RKO (cell line): ENCODE measurements at places on chromosomes 3 and 15.

GRCh38 chr3:64450396-64450956 is 225.2 kb upstream of the PRICKLE2 start:
- DNase-seq = no peak

DNA sequence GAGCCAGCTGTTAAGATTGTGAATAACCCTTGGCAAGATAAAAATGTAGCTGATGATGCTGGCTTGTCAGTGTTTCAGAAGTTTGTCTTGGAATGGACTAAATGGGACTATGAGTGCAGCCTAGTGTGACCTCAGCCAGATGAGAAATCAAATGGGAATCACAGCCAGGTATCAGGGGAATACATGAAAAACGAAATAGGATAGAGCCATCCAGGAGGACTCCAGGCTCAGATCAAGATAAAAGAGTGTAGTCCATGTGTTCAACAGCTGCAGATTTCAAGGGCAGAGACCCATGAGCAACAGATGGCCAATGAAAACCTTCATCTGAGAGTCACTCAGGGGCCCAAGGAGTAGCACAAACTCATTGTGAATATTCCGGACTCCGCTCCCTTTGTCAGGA is 1080.9 kb upstream of the CADM2 start:
- no peak for DNase-seq

DNA sequence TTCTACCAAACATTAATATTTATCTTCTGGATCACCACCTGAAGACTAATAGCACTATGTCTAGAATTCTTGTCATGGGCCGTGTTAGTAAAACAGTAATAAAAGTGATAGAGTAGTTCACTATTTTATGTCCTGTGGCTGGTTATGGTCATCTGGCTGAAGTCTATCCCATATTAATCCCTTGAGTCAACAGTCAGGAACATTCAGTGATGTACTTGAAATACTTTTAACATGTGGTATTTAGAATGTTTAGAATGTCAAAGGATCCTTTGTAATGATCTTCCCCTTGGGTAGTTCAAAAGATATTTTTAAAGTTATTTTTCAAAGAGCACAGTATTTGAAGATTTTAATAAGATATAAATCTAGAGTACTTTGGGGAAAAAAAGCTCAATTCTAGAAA is 117.0 kb downstream of the MBNL1 start:
- no peak for DNase-seq

GRCh38 chr15:35723852-35724251 is 177.9 kb upstream of the DPH6 start:
- DNase-seq = no peak

DNA sequence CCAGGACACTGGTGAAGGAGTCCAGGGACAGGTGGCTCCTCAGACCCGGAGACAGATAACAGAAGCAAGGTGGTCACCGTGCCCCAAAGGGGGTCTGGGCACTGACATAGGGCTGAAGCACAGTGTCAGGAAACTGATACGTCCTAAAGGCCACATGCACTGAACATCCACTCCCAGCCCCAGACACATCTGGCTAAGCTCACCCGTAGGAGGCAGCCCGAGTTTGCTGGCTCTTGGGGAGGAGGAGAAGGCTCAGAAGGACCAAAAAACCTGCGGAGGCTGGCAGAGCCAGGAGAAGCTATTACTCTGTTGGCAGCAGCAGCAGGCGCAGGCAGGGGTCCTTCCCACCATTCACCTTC is 1.2 kb downstream of the CACNA2D2 start:
- no peak for DNase-seq

DNA sequence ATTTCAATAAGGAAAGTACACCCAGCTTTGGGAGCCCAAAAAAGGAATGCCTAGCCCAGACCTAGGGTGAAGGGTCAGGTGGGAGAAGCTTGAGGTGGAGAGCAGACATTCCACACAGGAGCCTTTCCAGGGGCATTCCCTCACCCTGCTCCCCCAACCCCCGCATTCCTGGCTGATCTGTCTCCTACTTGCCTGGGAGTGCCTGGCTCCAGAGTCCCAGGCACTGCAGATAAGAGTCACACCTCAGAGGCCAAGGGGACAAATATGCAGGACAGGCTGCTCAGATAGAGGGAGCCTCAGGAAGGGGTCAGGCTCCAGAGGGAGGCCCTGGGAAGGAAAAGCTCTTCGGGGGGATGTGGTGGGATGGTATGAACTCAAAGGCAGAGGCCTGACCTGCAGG is 20.8 kb upstream of the HCN4 start:
- no peak for DNase-seq

DNA sequence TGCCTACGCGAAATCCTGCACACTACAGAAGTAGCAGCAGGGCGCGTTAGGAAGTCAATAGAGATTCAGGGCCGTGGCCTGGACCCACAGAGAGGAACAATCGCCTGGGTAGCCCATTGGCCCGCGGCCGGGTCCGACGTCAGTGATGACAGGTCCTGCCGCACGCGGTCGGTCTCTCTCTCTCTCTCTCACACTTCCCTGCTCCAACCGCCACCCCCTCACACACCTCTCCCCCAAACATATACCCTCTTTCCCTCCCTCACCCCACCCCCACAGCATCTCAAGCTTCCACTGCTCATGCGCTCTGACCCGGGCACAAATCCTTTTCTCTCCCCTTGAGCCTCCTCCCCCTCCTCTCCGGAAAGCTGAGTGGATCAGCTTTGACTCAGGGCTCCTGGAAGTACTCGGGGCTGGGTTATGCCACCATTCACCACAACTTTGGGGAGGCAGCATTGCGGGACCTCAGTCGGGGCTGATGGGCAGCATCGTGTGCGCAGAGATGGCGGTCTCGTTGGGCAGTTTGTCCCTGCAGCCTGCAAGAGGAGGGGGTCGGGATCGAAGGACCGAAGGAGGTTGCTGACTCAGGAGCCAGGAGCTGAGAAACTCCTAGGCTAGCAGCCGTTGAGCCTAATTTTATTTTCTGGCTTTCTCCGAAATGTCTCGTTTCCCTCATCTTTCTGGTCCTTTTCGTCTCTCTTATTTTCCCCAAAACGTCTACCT is 9.0 kb downstream of the ZIC4 start:
- no peak for DNase-seq

DNA sequence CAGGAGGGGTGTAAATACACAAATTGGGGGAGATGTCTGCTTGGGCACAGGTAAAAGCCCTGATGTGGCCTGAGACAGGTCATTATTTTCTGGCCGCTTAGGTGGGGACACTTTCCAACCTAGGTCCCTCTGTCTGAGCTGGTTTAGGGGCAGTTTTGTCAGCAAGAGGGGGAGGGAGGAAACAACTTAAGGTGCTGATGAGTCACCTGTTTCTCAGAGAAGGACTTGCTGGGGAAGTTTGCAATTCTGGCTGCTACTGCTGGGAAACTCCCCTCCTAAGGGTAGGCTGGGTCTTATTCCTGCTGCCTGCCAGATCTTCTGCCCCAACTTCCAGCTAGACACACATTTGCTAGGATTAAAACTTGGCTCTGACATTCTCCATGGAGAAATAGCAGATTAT is 4.8 kb upstream of the RHOV start:
- DNase-seq = no peak

DNA sequence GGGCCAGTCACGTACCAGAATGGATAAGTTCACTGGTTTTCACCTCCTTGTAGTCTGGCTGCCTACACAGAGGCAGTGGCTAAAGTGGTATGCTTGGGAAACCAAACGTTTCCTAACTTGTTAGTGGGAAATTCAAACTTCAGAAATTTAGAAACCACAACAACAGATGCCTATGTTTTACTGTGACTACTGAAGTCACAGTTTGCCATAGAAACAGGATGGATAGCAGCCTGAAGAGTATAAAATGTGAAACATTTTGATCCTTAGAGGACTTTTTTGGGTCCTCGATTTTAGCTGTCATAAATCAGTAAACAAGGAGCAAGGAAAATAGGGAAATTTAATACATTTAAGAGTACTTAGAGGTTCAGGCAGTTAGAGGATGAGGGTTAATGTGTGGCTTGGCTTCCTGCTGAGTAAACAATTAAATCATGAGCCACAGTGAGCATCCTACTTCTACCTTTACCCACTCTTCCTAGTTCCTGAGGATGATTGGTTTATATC is 48.6 kb downstream of the CMSS1 start:
- DNase-seq = no peak

DNA sequence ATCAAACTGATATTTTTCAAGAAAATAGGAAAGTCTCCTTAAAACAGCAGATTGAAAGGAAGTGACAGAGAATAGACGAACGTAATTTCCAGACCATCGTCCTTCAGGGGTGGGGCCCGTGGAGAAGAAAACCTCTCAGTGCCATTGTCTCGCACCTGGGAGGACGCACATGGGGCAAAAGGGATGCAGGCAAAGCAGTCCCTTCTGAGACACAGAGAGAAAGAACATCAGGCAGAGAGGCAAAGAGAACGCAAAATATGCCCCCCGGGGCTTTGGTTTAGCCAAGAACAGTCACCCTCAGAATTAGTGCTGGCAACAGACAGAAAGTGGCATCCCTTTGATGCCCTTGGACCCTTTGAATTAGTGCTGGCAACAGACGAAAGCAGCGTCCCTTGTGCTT is 37.0 kb downstream of the MUC20 start:
- DNase-seq = no peak

DNA sequence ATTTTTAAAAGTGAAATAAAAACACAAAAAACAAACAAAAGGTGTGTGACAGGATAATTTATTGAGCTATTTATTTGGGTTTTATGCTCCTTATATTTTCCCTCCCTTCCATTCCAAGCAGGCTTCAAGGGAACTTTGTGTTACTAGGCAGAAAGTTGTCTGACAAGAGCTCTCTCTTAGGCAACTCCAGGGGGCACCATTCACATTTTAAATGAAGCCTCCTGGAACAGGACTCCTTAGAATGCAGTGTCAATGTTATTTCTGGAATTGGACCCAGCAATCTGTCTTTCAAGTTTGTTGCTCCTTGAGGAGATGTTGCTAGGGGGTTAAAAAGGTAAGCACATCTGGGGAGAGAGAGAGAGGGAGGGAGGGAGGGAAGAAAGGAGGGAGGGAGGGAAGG is 5.4 kb upstream of the RFX7 start:
- DNase-seq = peak; percentile 51

DNA sequence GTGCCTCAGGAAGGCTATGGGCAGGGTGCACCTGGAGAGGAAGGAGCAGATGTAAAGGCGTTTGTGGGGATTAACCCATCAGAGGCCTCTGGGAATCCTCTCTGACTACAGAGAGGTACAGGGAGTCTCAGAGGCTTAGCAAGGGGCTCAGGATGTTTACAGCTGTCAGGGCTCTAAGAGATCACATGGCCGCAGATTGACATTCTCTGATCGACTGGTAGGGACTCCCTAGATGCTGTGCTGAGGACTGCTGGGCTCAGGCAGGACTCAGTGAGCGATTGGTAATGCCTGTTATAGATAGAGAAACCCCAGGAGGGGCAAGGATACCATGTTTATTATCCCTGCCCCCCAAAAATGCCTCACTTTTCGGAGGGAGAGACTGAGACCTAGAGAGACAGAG is 103.5 kb downstream of the CORO2B start:
- no peak for DNase-seq

GRCh38 chr15:65835447-65835846 is 33.8 kb upstream of the RAB11A start:
- no peak for DNase-seq

DNA sequence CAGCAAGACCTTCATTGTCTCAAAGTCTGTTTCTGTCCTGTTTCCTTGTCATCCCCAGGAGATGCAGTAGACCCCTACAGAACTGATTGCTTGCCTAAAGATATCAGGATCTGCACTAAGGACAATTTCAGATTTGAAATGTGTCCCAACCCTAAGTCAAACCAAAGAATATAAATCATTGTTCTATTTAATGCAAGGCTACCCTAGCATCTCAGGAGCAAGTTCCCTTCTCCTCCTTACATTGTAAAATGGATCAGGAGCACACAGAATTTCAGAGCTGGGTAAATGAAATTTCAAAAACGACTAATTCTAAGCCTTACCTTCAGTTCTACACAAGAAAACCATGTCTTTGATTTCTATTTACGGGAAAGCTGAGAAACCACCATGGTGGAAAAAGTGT is 360.9 kb upstream of the KCNH8 start:
- DNase-seq = no peak

- no peak for DNase-seq
These were observed 273.3 kb downstream of the RPLP1 start for GRCh38 chr15:69725957-69726356.

GRCh38 chr3:130093741-130094391 is 12.2 kb downstream of the ALG1L2 start:
- DNase-seq = no peak

DNA sequence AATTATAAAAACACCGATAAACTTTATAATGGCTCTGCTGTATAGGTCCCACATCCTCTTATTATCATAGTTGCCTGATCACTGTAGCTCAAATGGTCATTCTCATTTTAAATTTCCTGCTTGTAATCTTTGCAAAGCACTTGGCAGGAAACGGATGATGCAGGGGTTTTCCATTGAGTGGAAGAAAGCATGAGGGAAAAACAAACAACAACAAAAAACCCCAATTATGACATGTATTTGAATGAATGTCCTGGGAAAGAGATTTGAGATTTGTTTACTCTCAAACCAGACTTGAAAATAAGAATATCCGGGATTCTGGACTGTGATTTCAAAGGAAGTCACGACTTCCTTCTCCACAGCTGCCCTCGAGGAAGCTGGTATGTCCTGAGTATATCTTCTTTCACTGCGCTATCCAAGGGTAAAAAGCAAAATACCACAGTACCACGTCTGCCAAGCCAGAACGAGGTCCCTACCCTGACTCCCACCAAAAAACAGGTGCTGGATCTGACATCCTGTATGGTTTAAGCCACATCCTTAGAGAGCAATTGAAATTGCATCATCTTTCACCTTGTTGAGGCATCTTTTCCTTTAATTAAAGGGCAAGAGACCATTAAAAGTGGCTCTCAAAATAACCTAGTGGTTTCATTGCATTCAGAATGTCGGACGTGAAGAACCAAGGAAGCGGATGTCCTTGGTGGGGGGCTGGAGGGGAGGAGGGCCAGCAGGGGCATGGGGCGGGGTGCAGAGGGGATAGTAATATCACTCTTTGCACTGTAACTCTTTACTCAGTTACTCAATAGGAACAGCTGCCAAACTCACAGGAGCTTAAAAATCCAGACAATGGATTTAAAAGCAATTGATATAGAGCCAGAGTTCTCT is 13.5 kb upstream of the TIPIN start:
- no peak for DNase-seq

GRCh38 chr3:71589132-71589531 is 5.6 kb upstream of the FOXP1 start:
- no peak for DNase-seq

DNA sequence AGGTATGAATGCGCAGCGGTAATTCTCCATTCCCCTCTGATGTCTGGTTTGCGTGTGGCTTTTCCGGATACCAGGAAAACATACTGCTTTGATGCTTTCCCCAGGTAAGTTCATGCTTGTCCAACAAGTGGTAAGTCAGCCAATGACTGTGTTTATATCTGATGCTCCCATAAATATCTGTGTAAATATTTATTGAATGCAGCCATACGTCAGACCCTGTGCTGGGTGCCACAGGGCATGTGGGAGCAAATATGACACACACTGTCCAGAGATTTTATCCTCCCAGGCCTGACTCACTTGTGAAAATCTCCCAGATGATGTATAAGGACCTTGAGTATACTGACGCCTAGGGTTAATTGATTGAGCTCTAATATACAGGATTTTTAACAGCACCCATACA is 29.6 kb upstream of the CEMIP start:
- DNase-seq = no peak
